Right cardiac atrium (tissue), 5 donors: ENCODE measurements at places on chromosomes 3 and 15. TPM values are rescaled to one million over a fixed set of nuclear protein-coding genes. Genes with fewer than 3 reads are reported as not detected.

Gene POLQ
- 0.16 TPM for polyA plus RNA-seq

Gene GABRG3
- under 0.01 TPM for polyA plus RNA-seq

DNA sequence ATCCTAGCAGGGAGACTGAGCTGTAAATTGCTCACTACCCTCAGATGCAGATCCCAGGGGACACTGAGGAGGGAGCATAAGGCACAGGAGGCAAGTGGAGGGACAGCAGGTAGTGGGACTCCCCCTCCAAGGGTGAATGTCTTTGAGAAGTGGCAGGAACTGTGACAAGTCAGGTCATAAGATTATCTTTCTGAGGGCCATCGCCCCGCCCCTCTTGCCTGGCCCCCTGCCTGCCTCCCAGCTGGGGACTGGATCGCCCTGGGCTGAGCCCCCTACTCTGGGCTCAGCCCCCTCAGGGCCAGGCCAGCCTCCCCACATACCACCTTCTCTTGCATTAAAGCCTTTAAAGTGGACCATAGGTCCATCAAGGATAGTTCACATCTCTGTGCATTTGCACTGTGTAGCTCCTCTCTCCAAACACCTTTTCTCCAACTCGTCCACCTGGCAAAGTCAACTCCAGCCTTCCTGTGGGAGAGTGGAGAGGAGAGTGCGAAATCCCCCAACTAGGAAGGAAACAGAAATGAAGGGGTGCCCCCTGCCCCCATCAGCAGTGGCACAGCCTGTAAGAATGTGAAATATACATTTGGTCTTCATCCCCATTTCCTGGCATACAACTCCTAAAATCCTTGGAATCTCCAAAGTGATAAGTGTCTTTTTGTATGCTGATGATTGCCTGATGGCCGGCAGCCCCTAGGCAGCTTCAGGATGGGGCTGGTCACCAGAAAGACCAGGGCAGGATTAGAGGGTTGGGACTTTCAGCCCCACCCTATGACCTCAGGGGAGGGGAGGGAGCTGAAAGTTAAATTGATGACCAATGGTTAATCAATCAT is 14.7 kb downstream of the PIF1 start:
- DNase-seq, result no peak

- DNase-seq, result no peak
Measured at GRCh38 chr3:143979813-143980212, 8.2 kb downstream of the DIPK2A start.

Gene ATP13A5
- 0.07 TPM for polyA plus RNA-seq

DNA sequence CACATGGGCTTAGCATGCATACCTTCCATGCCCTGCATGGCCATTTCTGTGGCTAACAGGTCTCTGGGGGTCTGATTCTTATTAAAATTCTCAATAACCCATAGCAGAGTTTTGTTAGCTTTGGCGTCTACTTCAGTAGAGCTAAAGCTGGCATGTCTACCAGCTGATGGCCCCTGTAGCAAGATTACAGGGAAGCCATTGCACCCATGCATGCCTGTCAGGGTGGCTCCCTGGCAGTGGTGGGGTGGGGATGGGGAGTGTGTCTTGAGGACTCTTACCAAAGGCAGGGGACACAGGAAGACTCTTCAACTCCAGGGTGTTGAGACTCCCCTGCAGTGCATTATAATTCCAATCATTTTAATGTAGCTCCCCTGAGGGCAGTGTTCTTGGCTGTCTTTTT is 4.7 kb downstream of the KY start:
- DNase-seq, result no peak
